ENCODE measurements at places on chromosomes 3 and 15.
A peak's percentile ranks its signal among the peaks of the same experiment; 100 is the strongest.

DNA sequence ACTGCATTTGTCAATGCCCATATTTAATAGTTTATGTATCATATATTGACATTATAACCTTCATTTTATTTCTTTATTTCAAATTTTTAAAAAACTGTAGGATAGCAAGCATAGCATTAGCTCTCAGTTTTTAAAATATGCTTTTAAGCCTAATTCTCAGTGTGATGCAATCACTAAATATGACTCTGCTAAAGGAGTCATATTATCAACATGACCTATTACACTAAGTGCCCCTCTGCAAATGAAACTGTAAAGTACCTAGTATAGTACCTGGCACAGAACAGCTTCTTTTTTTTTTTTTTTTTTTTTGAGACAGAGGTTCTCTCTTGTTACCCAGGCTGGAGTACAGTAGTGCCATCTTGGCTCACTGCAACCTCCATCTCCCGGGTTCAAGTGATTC, 179.4 kb upstream of the CGNL1 start:
- DNase-seq = no peak

DNA sequence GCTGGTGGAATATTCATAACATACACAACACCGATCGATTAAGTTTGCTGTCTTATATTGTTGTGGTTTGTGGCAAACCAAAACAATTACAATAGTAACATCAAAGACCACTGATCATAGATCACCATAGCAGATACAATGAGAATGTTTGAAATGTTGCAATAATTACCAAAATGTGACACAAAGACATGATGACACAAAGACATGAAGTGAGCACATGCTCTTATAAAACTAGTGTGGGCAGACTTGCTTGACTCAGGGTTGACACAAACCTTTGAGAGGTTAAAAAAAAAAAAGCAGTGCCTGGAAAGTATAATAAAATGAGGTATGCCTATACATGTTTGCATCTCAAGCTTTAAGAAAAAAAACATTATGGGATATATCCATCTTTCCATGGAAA, 130.3 kb downstream of the NR1I2 start:
- DNase-seq = no peak

GRCh38 chr15:37098468-37099318, 1.7 kb downstream of the MEIS2 start:
- DNase-seq = no peak

DNA sequence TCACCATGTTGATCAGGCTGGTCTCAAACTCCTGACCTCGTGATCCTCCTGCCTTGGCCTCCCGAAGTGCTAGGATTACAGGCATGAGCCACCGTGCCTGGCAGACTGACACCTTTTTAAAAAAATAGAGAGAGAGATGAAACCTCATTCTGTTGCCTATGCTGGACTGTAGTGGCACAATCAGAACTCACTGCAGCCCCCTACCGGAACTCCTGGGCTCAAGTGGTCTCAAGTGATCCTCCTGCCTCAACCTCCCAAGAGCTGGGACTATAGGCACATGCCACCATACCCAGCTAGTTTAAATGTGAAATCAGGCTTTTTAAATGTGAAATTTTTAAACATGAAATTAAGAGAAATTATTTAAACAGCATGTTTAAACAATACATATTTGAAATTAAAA, 265.2 kb upstream of the UBE2E1 start:
- DNase-seq = no peak

DNA sequence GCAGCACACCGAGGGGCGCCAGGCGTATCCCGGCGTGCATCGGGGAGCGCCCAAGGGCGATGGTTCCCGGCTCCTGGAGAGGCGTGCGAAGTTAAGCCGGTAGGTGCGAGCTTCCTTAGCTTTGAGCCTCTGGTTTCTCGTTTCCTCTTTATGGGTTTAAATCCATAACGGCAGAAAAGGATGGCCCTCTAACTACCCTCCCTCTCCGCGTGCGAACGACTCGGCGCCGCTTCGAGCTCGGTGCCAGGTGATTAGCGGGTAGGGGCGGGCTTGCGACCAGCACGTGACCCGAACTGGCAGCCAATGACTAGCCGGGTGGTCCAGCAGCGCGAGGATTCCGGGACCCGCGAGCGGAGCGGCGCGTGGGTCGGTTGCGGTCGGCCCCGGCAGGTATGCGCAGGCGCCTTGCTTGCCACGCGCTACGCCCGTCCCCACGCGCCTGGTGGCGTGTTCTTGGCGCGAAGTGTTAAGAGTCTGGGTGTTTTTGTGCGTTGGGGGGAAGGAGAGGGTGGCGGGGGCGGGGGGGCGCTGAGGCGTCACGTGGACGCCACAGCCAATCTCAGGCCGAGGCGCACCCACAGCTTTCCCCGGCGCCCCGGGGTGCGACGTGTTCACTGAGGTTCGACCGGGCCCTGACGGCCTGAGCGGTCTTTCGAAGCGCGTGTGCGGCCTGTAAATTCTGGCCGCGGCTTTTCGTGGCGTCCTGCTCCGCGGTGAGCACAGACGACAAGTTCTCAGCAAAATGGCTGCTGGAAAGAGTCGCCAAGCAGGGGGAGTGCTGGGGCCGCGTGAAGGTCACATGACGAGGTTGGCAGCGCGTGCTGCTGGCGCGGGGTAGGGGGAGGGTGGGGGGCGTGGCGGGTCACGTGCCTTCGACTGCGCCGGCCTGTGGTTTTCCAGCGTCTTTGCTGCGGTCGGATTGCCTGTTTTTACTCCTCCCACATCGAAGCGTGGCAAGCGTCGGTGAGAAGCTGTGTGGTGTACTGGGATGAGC, 38.7 kb upstream of the MGA start:
- peak; percentile 84 for DNase-seq

DNA sequence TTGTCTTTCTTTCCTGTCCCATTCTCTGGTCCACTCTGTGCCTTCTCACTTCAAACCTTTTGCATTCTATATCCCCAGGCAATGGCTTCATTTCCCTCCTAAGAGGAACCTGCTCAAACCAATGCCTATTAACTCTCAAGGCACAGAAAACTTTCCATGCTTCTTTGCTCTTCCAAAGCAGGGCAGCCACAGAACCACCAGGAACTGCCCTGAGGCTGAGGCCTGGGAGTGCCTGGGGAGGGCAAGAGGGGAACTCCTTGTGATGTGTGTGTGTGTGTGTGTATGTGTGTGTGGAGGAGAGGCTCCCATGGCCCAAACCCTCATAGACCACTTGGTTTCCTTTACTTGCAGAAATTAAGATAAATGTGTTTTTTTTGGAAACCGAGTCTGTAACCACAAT, 14.1 kb upstream of the PGPEP1L start:
- no peak for DNase-seq

DNA sequence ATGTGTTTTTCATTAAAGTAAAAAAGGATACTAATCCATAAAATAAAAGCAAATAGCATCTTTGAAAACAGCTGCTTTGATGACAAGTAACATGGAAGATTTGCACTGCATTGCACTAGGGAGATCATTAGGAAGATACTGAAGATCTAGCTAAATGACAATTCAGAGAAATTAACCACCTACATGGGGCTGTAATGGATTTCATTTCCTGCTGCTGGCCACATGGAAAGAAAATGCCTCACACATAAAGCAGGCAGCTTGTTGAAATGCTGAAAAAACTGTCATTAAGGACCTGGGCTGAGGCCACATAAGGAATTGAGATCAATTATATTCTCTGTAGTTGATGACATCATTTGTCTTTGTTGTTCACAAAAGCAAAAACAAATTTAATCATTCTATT, 94.1 kb downstream of the PYDC2 start:
- no peak for DNase-seq

DNA sequence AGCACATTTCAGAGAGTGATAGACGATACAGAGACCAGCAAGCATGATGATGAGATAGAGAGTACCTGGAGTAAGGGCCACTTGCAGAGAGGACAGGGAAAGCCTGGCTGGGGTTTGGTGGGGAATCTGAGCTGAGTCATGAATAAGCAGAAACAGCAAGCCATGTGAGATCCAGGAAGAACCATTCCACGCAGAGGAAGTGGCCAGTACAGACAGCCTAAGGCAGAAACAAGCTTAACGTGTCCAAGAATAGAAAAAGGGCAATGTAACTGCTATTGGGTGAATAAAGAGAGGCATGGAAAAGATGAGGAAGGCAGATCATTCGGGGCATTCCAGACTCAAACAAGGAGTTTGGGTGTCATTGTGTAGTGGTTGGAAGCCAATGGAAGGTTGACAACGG, 816.3 kb upstream of the CFAP20DC start:
- DNase-seq = no peak

DNA sequence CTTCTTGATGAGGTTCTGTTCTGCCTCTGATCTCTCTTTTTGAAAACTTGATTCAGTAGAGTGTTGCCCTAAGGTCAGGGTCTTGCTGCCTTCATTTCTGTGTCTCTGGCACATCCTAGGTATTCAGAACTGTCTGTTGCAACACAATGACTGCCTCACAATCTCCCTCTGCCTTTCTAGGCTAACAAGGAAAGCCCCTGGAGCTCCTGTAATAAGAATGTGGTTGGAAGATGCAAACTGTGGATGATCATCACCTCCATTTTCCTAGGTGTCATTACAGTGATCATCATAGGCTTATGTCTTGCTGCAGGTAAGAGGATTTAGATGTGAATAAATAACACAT, 7.0 kb downstream of the C3orf52 start:
- no peak for DNase-seq

DNA sequence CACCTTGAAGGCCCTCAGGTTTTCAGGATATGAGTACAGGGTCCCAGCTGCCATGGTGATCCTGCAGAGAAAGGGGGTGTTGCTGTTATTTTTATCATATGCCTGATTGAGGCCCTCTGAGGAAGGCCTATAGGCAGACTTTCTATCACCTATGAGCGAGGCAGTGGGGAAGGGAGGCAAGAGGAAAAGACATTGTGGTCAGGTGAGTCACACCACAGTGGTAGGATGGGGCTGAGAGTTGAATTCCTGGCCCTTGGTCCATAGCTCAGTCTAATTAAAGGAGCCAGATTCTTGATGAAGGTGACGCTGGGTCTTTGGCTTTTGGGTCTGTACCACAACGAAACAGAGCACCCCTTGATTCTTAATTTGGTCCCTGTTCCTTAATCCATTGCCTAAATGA, 72.7 kb downstream of the ZNF621 start:
- no peak for DNase-seq

GRCh38 chr3:105444725-105445124, 78.0 kb downstream of the ALCAM start:
- no peak for DNase-seq

- DNase-seq = peak; percentile 18
These were observed 15.7 kb downstream of the LIPC start for GRCh38 chr15:58447271-58448010.

GRCh38 chr3:24943961-24944360, 449.3 kb upstream of the THRB start:
- DNase-seq = no peak

- DNase-seq = no peak
These were observed 79.2 kb upstream of the ABHD17C start for GRCh38 chr15:80615783-80616391.

All from CD4-positive, alpha-beta T cell treated with Interleukin-4 for 1 hour (primary cell).